Fibroblast of pulmonary artery (primary cell): ENCODE measurements at places on chromosomes 13 and 19.

- no peak for DNase-seq
Observed at GRCh38 chr19:38990949-38991697, 15.6 kb upstream of the FBXO17 start.

DNA sequence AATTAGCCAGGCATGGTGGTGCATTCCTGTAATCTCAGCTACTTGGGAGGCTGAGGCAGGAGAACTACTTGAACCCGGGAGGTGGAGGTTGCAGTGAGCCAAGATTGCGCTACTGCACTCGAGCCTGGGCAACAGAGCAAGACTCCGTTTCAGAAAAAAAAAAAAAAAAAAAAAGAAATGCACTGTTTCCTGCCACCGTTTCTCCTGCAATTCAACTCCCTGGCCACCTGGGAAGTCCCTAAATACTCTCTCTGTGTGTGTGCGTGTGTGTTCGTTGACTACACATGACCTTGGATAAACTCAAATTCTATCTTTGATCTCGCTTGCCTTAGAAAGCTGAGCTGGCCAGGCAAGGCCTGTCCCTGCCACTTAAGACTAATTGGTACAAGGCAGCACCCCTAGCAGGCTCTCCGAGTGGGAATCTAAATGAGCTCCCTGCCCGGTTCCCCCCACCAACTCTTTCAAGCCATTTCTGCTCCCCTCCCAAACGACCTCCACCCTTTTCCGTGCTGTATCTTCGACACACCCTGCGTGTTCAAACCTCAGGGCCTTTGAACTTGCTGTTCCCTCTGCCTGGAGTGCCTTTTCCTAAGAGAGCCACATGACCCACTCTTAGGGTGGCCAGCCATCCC is 5.2 kb upstream of the BCAT2 start:
- no peak for DNase-seq

DNA sequence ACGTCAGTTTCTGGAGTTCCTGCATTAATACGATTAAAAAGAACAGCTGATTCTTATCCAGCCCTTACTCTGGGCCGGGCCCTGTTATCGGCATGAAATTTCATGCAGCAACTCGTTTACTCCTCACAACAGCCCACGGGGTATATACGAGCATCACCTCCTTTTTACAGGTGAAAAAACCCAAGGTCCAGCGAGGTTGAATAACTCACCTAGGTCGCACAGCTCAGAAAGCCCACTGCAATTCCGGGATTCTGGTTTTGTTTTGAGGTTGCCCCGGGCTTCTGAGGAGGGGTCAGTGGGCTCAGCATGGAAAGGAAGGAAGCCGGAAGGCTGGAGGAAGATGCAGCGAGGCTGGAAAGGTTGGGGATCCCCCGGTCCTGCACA is 577 bp upstream of the ACP7 start:
- no peak for DNase-seq

- DNase-seq: no peak
Observed at GRCh38 chr13:102657630-102658029, 37.2 kb downstream of the METTL21C start.

GRCh38 chr13:113659337-113659736 is 1.3 kb upstream of the ATP4B start:
- no peak for DNase-seq

GRCh38 chr19:17020823-17021222 is 5.8 kb downstream of the CPAMD8 start:
- DNase-seq: peak; percentile 22

DNA sequence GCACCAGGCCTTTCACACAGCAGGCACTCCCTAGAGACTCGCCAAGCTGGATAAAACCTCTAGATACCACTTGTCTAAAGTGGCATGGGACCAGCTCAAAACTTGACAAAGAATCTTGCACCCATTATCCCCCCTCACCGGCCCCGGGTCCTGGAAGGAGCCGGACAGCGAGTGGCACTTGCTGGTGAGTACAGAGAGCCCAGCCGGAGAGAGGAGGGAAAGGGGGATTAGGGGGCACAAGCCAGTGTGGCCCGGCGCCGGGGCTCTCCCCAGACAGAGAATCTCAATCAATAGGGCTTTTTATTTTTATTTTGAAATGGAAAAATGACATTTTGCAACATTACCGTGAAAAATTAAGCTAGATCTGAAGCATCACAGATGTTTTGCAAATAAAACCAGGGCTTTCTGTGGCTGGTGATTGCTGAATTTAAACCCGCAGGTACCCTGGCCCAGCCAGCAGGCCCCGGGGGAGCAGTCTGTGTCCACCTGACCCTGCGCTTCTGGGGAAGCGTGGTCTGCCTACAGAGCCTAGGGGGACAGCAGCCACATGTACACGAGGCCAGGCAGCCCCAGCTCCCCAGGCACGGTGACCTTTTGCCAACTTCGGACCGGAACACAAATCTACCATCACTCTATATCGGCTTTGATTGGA is 10.0 kb upstream of the VSTM2B start:
- DNase-seq: no peak

DNA sequence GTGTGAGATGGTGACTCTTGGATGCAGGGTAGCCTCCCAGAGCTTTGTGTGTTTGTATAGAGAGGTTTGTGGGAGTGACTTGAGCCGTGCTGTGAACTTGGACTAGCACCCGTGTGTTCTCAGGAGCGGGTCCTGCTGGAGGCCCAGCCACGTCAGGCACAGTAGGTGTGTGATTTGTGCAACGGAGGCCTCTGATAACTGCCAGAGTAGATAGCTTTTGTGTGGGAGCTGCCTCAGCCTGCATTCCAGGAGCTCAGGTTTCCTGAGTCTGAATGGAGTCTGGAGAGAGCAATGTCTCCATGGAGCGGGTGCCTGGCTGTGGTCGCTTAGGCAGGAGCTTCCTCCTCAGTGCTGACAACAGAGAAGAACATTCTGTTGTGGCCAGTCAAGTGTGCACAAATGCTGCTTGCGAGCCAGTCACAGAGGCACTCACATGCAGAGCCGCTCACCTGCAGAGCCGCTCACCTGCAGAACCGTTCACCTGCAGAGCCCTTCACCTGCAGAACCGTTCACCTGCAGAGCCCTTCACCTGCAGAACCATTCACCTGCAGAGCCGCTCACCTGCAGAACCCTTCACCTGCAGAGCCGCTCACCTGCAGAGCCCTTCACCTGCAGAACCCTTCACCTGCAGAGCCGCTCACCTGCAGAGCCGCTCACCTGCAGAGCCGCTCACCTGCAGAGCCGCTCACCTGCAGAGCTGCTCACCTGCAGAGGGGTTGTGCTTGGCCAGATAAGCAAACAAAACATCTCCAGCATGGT is 32.6 kb downstream of the TFDP1 start:
- DNase-seq: peak; percentile 64

- no peak for DNase-seq
Observed at GRCh38 chr13:42532561-42533335, 41.2 kb upstream of the TNFSF11 start.

DNA sequence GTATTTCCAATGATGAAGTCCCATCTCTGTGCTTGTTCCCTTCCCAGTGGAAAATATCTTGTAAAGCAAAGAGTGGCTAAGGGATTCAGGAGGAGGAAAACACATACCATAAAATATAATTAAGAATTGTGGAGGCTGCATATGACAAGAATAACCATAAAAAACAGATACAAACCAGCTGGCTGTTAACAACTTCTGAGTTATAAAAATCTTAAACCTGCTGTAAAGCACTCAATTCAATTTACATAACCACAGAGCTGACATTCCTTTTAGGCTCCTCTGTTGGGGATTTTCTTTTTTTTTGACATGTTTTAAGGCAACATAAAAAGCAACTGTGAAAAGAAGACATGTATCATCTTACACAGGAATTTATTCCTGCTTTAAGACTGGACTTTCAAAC is 207.6 kb downstream of the DACH1 start:
- no peak for DNase-seq

DNA sequence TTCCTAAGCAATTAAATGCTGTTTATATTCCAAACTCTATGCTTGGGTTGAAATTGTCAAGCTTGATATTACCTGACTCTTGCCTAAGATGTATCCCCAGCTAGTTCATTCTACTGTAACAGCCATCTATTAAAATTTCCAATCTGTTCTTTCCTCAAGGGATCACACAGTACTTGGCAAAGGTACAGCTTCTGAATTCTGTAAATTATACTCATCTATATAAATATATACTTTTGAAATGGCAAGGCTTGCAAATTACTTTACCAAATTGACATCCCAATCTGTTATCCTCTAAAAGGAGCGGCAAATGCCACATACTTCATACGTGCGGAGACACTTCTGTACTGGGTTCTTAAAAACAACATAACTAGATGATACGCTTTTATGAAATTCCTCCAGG is 330.2 kb downstream of the DNAJC15 start:
- no peak for DNase-seq
